ENCODE measurements at places on chromosomes 3 and 15. TPM values are rescaled to one million over a fixed set of nuclear protein-coding genes. Genes with fewer than 3 reads are reported as not detected.

- peak overlapping the region; percentile 81 for H3K4me3 ChIP-seq
- H3K4me1 ChIP-seq, result peaks cover 73% of the 10 kb centered on the region
- H3K36me3 ChIP-seq, result no peaks in the 10 kb centered on the region
- H3K27ac ChIP-seq, result peak overlapping the region; percentile 97
Measured at GRCh38 chr3:157098121-157098822, 61.7 kb downstream of the CCNL1 start.

- H3K27ac ChIP-seq, result no peak overlapping the region
- peaks cover 8% of the 10 kb centered on the region for H3K27me3 ChIP-seq
- no peaks in the 10 kb centered on the region for H3K4me1 ChIP-seq
- H3K36me3 ChIP-seq, result no peaks in the 10 kb centered on the region
- no peak for DNase-seq
- no peak overlapping the region for H3K4me3 ChIP-seq
Measured at GRCh38 chr15:31503758-31504461, 177.3 kb downstream of the KLF13 start.

GRCh38 chr3:150411976-150412375 lies 3.9 kb downstream of the TSC22D2 start:
- H3K4me3 ChIP-seq, result peak overlapping the region; percentile 87
- H3K4me1 ChIP-seq, result peaks cover 65% of the 10 kb centered on the region
- H3K27ac ChIP-seq, result peak overlapping the region; percentile 97
- peaks cover 9% of the 10 kb centered on the region for H3K36me3 ChIP-seq
- DNase-seq, result no peak

- no peak for DNase-seq
- no peaks in the 10 kb centered on the region for H3K27me3 ChIP-seq
- H3K4me3 ChIP-seq, result no peak overlapping the region
- H3K36me3 ChIP-seq, result no peaks in the 10 kb centered on the region
- H3K4me1 ChIP-seq, result no peaks in the 10 kb centered on the region
- H3K27ac ChIP-seq, result no peak overlapping the region
Measured at GRCh38 chr3:62193586-62194345, 179.6 kb downstream of the FEZF2 start.

DNA sequence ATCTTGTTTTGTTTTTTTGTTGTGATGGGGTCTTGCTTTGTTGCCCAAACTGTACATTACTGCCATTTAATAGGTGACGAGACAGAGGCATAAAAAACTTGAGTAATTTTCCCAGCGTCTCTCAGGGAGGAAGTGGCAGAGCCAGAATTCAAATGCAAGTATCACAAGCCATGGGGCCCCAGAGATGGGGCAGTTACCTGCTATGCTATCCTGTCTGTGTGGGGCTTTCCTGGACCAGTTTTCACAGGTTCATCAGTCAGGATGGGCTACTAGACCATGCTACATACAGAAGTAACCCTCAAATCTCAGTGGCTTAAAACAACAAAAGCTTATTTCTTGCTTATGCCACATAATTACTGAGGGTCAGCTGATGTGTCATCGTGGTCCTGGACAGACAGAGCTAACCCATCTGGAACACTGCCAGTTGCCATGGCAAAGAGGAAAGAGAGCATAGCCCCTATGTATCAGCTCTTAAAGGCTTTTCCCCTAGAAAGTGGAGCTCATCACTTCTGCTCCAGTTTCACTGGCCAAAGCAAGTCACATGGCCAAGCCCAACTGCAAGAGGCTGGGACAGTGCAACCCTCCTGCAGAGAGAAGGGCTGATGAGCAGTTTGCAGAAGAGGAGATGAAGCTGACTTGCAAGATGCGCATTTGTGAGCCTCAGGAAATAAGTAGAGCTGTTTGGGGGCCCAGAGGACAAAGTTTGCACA lies 31.7 kb upstream of the SYNM start:
- H3K4me3 ChIP-seq, result no peak overlapping the region
- no peak for DNase-seq
- peaks cover 5% of the 10 kb centered on the region for H3K4me1 ChIP-seq
- peaks cover under 1% of the 10 kb centered on the region for H3K27me3 ChIP-seq
- no peak overlapping the region for H3K27ac ChIP-seq

GRCh38 chr3:24573576-24573975 lies 78.9 kb upstream of the THRB start:
- H3K27me3 ChIP-seq, result no peaks in the 10 kb centered on the region
- H3K27ac ChIP-seq, result no peak overlapping the region
- no peaks in the 10 kb centered on the region for H3K4me1 ChIP-seq
- no peak overlapping the region for H3K4me3 ChIP-seq

GRCh38 chr3:154970797-154971196 lies 109.3 kb upstream of the MME start:
- no peak overlapping the region for H3K27ac ChIP-seq
- H3K27me3 ChIP-seq, result no peaks in the 10 kb centered on the region
- H3K4me3 ChIP-seq, result no peak overlapping the region
- no peaks in the 10 kb centered on the region for H3K4me1 ChIP-seq

GRCh38 chr3:67245545-67245944 lies 247.4 kb downstream of the KBTBD8 start:
- no peaks in the 10 kb centered on the region for H3K36me3 ChIP-seq
- peaks cover 10% of the 10 kb centered on the region for H3K27me3 ChIP-seq
- no peak overlapping the region for H3K4me3 ChIP-seq
- DNase-seq, result no peak

DNA sequence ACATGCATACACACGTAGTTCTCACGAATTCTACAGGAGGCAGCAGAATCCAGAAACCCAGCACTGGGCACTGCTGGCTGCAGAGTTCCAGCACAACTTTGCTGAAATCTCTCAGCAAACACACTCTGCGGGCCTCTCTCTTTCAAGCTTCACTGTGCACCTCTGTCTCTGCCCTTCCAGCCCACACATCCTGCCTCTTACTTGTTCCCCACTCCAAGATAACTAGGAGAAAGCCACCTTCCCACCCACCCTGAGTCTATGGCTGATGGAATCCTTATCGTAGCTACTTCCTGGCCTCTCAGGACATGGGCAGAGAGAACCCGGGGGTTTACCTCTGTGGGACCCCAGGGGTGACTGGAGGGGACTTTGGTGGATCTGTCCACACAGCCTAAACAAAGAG lies 11.9 kb downstream of the ANP32A start:
- H3K27ac ChIP-seq, result peak overlapping the region; percentile 17
- H3K27me3 ChIP-seq, result no peaks in the 10 kb centered on the region
- H3K4me1 ChIP-seq, result peaks cover 75% of the 10 kb centered on the region
- H3K36me3 ChIP-seq, result peaks cover 32% of the 10 kb centered on the region

DNA sequence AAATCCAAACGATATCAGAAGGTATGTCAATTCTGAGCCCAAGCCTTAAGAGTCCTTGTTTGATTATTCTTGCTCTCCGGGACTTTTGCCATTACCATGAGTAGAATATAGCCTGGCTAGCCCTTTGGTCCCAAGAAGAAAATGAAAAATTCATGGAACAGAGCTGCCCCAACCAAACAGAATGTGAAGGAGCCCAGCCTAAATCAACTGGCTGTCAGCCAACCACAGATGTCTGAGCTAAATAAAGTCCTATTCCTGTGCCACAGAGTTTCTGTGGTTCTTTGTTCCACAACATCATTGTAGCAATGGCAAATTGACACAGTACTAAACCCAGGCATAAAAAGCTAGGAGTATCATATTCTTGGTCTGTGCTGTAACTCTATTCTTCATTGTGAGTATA lies 185.2 kb downstream of the CPNE4 start:
- H3K27me3 ChIP-seq, result peaks cover 12% of the 10 kb centered on the region
- H3K4me3 ChIP-seq, result no peak overlapping the region

DNA sequence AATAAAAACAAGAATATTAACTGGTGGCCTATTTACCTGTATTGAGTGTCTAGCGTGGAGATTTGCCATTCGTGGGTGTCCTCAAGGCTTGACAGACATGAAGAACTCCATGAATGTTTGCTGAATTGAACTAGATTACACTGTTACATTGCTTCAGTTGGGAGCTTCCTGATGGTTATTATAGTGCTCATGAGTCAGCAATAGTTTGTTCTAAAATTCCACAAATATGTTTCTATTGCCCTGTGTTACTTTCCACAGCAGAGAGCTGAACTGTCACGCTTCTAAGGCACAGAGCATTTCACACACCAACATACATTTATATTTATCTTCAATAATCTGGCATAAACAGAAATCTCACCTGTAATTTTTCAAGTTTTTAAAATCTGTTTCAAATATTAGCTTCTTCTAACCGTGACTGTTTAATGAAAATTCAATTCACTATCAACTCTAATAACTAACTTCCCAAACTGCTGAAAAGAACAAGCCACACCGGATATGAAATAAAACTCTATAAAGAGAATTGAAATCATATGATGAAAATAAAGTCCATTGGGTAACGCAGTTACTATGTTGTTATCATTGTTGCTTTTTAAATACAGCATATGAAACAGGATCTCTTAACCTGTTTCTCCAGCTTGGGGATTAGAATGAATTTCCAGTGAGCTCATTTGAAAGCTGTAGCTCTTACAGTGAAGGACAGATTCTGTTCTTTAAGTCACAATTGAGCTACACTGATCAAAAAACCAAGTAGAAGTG lies 61.2 kb upstream of the MCF2L2 start:
- peaks cover 20% of the 10 kb centered on the region for H3K36me3 ChIP-seq
- no peak for DNase-seq
- H3K4me3 ChIP-seq, result no peak overlapping the region
- peaks cover 13% of the 10 kb centered on the region for H3K4me1 ChIP-seq
- H3K27ac ChIP-seq, result peak overlapping the region; percentile 29
- H3K27me3 ChIP-seq, result no peaks in the 10 kb centered on the region

GRCh38 chr3:97241417-97241816 lies 427.0 kb downstream of the EPHA6 start:
- no peaks in the 10 kb centered on the region for H3K27me3 ChIP-seq
- H3K4me1 ChIP-seq, result no peaks in the 10 kb centered on the region
- H3K4me3 ChIP-seq, result no peak overlapping the region
- no peak overlapping the region for H3K27ac ChIP-seq
- H3K36me3 ChIP-seq, result no peaks in the 10 kb centered on the region

DNA sequence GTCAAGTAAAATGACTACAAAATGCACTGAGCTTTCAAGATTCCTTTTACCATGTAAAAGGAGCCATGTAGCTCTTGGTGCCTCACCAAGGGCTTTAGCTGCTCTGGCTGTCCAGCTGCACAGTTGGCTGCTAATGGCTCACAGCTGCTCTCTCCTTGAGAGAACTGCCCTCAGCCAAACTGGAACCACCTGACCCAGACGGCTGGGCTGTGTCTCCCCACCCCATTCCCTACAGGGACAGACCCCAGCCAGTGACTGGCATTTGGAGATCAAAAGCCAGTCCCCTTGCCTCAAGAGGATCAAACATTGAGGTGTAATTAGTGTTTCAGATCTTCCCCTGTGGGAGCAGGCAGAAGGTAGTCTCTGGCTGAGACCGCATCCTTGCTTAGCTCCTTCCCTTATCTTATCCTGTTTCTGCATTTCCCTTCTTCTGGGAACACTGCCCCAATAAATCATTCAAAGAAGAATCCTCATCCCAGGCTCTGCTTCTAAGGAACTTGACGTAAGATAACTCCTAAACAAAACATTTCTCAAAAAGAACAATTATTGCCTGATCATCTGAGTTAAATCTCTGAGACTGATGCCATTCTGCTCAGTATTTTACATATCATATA lies 28.6 kb upstream of the UBE2E2 start:
- peaks cover 20% of the 10 kb centered on the region for H3K27me3 ChIP-seq
- no peak for DNase-seq
- H3K4me1 ChIP-seq, result no peaks in the 10 kb centered on the region
- no peak overlapping the region for H3K27ac ChIP-seq

SLC49A4 gene
- total RNA-seq, result 3.5 TPM

CHRM5 gene
- total RNA-seq, result not detected

TYRO3 gene
- 2.2 TPM for total RNA-seq

CHDH gene
- 0.89 TPM for total RNA-seq

FBXW12 gene
- total RNA-seq, result not detected

GLT8D1 gene
- total RNA-seq, result 38.3 TPM

C3orf49 gene
- total RNA-seq, result not detected

All from activated T-cell treated with anti-CD3 and anti-CD28 coated beads, Interleukin-2, amount 50 U/mL, for 72 hours (primary cell).